ENCODE measurements at places on chromosomes 6 and 20. TPM values are rescaled to one million over a fixed set of nuclear protein-coding genes. Genes with fewer than 3 reads are reported as not detected.

The PREP gene
- 18.3 TPM for total RNA-seq

The CD109 gene
- total RNA-seq = 12.8 TPM

The MATN4 gene
- total RNA-seq = under 0.01 TPM

The BPIFB2 gene
- not detected for total RNA-seq

DNA sequence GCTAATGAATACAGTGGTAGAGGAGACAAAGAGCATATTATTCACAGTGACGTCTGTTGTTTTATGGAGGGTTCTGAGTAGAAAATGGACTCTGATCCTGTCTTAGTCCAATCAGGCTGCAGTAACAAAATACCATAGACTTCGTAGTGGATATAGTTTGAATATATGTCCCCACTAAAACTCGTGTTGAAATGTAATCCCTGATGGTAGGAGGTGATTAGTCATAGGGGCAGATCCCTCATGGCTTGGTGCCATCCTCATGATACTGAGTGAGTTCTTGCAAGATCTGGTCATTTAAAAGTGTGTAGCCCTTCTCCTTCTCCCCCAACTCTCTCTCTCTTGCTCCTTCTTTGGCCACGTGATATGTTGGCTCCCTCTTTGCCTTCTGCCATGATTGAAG, 82.5 kb downstream of the CD83 start:
- no peaks in the 10 kb centered on the region for H3K27me3 ChIP-seq
- no peak overlapping the region for H3K27ac ChIP-seq

DNA sequence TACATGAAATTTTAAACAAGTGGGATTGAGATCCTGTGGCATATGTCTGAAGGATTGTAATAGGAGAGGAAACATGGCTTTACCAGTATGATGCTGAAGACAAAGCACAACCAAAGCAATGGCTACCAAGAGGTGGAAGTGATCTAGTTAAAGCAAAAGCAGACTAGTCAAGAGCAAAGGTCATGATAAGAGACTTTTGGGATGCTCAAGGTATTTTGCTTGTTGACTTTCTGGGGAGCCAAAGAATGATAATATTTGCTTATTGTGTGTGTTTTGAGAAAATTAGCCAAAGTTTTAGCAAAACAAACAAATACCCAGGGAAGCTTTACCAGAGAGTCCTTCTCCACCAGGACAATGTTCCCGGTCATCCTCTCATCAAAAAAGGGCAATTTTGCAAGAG, 20.3 kb downstream of the SLC16A10 start:
- no peak overlapping the region for H3K4me3 ChIP-seq
- peaks cover 3% of the 10 kb centered on the region for H3K27me3 ChIP-seq
- no peak for DNase-seq

GRCh38 chr6:151209071-151209831, 30.5 kb upstream of the AKAP12 start:
- H3K4me3 ChIP-seq = no peak overlapping the region
- no peak overlapping the region for H3K27ac ChIP-seq
- DNase-seq = no peak
- no peaks in the 10 kb centered on the region for H3K4me1 ChIP-seq
- no peaks in the 10 kb centered on the region for H3K27me3 ChIP-seq
